ENCODE measurements at places on chromosomes 12 and 14.

GRCh38 chr12:45726603-45727300 is 2.8 kb upstream of the ARID2 start:
- peak; percentile 45 for DNase-seq

- DNase-seq = no peak
Measured at GRCh38 chr12:42486407-42486806, 103.1 kb downstream of the PRICKLE1 start.

DNA sequence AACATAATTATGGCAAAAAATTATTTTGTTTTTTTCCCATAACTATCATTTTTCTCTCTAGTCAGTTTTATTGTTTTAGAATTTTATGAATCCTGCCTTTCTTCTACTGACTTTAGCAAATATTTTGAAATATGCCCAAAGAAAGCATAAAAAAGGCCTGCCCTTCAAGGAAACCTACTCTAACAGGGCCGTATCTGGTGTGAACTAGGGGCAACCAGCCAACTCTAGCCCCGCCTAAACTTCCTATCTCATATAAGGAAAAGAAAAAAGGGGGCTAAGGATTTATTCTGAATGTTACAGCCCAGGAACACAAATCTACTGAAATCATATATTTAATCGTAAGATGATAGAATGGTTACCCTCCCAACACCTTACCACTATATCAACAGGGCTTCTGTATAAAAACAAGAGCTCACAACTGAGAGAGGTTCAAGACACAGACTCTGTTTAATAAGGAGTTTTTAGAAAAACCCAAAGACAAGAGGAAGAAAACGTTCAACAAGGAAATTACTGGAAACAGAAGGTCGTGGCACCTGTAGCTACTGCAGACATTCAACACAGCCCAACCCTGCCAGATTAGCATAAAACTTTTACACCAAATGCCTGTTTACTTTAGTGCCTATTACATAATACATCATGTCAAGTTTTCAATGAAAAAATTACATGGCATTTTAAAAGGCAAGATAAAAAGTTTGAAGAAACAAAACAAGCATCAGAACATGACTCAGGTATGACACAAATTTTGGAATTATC is 12.9 kb upstream of the EPYC start:
- no peak for DNase-seq

DNA sequence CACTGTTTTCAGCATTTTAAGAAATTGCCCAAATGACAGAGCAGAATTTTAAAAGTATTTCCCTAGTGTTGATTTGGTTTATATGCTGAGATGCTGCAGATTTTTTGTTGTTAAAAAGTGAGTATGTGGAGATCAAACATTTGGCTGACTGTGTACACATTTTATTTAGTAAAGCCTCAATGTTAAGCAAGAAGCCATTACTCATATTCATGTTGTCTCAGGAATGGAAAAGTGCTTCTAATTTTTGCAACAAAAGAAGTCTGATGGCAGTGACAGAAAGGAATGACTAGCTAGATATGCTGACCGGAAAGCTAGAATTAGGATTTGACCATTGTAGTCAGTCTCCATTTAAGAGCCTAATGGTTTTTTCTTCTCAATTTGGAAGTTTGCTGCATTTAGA is 22.5 kb downstream of the SLC38A6 start:
- no peak for DNase-seq

GRCh38 chr12:129169928-129170327 is 316.6 kb downstream of the GLT1D1 start:
- DNase-seq = no peak

- no peak for DNase-seq
Measured at GRCh38 chr12:53118751-53119300, 15.5 kb downstream of the SOAT2 start.

DNA sequence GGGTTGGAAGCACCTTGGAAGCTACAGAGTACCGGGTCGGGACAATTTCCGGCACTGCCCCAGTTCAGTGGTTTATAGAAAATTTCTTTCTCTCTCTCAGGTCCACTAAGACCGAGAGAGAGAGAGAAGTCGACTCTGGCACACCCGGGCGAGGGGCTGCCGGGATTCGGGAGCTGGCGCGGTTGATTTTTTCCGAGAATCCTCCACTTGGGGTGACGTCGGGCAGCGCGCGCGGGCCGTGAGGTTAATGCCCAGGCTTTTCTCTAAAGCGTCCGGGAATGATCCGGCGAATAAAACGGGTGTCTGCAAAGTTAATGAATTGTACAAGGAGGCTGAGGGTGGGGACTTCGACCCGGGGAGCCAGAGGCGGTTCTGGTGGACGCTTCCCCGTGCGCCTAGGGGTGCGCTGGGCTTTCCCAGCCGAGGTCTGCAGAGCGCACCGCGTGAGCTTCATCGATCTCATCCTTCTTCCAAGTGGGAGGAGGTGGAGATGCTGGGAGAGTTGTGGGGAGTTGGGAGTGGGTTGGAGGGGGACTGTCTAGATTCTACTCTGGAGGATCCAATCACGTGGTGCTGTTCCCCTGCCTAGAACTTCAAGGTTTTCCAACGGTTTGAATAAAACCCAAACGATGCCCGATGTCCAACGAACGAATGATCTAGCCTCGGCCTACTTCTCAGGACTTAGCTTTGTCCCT is 51.9 kb upstream of the TBX3 start:
- DNase-seq = no peak

DNA sequence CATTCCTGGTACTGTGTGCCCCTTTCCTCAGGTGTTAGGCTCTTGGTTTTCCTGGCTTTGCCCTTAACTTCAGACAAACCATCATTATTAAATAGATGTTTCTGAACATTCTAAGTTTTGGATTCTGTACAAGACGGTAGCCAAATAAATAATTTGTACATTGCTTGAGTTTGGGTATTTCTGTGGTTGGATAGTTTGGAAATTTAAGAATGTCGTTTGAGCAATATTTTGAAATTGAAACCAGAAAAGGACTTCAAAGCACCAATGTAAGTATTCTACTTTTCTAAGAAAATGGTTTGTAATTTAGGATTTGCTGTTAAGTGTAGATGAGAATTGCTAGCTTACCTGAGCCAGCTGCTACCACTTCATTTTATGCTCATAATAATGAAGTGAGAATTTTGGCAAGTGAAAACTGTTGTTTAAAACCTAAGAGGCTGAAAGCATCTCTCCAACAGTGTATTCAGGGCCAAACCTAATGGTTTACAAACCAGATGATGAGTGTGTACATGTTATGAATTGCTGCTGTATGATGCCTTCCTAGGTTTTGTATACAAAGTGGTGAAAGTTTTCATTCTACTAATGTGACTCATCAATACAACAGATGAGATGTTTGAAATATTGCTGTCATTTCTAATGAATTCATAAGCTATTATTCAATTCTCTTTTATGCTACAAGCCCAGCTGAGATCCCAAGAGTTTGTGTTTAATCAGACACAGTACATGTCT is 181.5 kb upstream of the PRKD1 start:
- no peak for DNase-seq

Data from T-helper 2 cell (primary cell).